ENCODE measurements at places on chromosomes 12 and 14.

DNA sequence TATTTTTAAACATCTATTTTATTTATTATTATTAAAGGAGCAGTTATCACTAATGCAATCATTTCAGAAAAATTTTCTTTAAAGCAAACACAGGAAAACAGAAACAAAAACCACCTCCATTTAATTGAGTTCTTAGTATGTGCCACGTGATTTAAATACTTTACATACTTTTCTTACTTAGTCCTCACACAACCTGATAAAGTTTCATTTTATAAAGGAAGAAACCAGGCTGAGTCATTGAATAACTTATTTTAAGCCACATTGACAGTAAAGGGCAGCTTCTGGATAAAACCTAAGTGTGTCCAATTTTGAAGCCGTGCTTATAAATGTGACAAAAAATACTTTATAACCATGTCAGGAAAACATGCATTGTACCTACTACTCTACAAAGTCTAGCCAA lies 57.1 kb upstream of the PCED1B start:
- no peak for DNase-seq

DNA sequence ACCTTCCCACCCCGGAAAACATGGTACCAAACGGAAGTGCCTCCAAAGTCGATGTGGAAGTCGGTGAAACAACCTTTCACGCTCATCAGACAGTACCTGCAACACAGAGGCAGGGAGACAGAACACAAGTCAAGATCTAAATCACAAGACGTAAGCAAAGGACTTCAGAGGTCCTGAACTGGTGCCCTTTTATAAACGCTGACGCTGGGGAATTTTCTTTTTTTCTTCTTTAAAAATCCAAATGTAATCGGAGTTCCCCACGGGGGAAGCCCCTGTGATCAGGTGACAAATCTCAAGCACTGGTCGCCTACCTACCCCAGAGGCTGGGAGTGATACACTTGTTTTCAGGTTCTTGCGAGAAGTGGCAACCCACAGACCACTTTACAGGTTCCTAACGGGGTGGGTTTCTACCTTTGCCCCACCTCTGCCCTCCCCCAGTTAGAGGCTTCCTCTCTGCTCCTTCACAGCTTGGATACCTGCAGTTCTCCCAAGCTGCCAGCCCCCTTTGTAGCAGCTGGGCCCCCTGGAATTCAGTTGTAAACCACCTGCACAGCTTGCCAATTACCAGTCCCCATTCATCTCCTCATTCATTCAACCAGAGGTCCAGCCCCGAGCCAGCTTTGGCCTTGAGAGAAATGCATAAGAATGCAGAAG lies 46.2 kb downstream of the KDM2B start:
- DNase-seq = peak; percentile 69

DNA sequence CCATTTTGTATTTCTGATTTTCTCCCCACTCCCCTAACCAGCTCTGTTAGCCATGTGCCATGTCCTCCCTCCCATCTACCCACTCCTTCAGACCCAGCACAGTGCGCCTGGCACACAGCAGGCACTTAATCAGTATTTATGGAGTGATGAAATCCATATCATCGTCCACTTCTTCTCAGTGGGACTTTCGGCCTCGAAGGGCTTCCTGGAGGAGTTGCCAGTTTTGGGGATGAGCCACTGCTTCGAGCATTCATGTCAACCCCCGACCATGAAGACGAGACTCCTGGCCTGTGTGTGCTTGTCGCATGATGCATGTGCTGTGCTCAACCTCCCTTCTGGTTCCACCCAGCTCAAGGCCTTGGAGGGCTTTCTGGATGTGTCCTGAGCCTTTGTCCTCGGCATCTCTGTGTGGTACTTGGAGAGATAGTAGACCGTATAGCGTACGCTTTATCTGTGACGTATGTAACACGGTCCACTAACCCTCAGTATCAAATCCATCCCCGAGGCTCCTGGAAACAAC lies 119.5 kb upstream of the RTL1 start:
- no peak for DNase-seq

DNA sequence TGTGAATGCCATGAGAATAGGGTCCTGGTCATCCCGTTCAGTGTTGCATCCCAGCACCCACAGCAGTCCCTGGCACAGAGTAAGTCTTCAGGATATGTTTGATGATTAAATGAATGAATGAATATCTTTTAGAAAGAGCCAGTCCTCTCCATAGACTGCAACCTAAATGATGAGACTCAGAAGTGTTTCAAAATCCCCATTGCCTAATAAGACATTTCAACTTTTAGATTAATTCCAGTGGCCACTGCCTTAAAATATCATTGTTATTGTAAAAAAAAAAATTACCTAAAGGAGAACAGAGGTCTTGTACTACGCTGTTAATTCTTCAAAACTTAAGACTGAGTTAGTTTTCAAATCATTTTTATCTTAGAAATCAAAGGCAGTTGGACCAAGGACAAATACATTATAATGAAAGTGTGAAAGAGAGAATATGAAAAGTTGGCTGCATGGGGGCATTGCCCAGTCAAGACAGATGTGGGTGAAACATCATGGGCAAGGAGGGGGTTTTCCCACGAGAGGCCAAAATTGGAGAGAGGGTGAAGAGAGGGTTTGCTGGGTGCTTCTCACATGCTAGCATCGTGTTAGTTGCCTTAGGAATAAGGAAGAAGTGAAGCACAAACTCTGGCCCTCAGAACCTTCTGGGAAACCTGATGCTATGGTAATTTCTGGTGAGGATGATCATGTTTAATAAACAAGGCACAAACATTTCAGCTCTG lies 26.3 kb upstream of the CPM start:
- no peak for DNase-seq

DNA sequence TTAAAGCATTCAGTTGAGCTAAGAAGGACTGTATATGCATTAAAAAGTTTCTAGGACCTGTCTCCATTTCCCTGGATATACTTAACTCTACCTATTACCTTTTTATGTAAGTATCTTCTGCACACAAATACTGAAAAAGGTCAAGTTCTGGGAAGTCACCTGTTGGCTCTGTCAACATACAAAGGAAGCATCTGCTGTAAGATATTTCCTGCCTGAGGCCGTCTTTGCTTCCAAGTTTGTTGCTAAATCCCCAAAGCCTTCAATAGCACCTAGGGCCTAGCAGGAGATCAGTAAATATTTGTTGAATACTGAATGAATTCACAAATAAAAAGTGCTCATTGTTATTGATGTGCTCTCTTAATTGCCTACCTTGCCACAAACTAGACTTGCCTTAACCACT lies 188.4 kb downstream of the DUSP6 start:
- no peak for DNase-seq

DNA sequence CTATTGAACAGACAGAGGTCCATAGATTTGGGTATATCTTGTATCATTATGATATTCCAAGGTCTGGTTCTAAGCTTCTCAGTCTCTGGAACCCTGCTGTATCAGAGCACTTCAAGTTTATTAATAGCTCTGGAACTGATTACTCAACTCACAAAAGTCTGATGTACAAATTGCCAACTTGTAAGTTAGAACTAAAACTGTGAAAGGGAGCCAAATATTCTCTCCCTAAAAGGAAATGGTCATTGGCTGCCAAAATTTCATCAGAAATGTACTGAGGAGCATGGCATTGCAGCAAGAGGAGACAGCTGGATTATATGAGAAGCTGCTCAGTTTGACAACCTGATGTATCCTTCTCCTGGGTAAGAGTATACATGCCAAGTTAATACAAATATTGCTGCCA lies 828.8 kb upstream of the SEL1L start:
- no peak for DNase-seq

DNA sequence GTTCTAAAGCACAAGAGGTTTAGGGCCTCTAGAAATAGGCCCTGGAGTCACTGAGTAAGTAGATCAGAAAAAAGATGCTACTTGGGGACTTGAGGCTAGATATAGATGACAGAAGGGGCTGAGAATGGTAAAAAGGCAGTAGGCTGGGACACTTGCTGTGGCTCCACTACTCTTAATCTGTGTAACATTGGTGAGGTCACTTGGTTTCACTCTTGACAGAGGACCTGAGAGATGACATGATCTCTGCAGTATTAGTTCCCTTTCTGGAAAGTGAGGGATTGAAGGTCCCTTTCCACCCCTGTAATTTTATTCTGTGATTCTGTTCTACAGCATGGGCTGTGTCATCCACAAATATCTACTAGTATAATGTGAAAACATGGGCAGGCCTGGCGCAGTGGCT lies 39.7 kb downstream of the MAPKAPK5 start:
- DNase-seq = no peak

- DNase-seq = peak; percentile 79
These were observed 21.0 kb upstream of the RIC8B start for GRCh38 chr12:106753526-106753925.

Data from stimulated activated CD8-positive, alpha-beta memory T cell treated with anti-CD3 and anti-CD28 coated beads, Interleukin-4, amount 100 ng/mL, for 48 hours (primary cell).